Erythroblast (primary cell): ENCODE measurements at places on chromosomes 6 and 20.

- no peak for DNase-seq
Measured at GRCh38 chr6:52144196-52145076, 41.7 kb upstream of the IL17A start.

- peak; percentile 71 for DNase-seq
Measured at GRCh38 chr6:17987447-17987696, at the start of gene KIF13A. TSS of gene KIF13A (minus strand) at chr6:17987635. CDS start at chr6:17987463, 172 bp downstream.

GRCh38 chr20:407953-408842 lies at the start of gene RBCK1:
TSS of gene RBCK1 (plus strand) at chr20:408299. CDS start at chr20:408758, 459 bp downstream.
- DNase-seq = peak; percentile 91

- DNase-seq = no peak
Measured at GRCh38 chr20:17172836-17173516, 53.9 kb upstream of the PCSK2 start.

GRCh38 chr20:62377615-62378178 lies 9.2 kb upstream of the RPS21 start:
- no peak for DNase-seq

DNA sequence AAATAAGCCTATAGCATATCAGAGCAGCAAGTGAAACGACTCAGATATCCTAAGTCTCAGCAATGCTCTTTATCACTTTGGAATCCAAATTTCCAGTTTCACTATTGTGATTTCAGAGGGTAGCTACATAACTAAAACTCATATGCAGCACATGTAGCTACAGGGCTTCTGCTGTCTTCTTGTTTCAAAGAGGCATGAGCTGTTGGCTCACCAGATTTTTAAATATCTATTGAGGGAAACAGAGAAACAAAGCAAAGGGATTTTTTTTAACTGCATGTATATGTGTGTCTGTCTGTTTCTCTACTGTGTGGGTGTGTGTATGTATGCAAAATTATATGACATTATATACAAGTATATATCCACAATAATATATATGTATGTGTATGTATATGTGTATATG lies 258.4 kb downstream of the HDGFL1 start:
- no peak for DNase-seq

GRCh38 chr6:46888031-46888430 lies 33.7 kb downstream of the ADGRF5 start:
- DNase-seq = no peak

DNA sequence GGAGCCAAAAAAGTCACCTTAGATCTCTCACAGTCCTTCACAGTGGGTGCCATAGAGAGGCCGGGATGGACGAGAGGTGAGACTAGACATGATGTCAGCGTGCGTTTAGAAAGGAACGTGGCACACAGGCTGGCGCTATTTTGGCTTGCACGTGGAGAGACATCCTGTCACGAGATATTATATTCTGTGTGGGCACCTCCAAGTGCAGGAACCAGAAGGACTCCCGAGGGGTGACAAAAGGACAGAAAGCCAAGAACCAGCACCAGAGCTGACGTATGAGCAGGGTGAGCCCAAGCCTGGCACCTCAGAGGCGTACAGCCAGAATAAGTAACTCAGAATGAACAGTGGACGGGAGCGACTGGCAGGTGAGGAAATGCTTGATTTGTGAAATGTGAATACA lies 49.9 kb upstream of the QKI start:
- DNase-seq = no peak
